ENCODE measurements at places on chromosomes 7 and 10.

- DNase-seq: no peak
Observed at GRCh38 chr7:99386584-99387238, 12.2 kb downstream of the ARPC1B start.

GRCh38 chr10:5014936-5015335 is 11.3 kb upstream of the AKR1C2 start:
- no peak for DNase-seq

DNA sequence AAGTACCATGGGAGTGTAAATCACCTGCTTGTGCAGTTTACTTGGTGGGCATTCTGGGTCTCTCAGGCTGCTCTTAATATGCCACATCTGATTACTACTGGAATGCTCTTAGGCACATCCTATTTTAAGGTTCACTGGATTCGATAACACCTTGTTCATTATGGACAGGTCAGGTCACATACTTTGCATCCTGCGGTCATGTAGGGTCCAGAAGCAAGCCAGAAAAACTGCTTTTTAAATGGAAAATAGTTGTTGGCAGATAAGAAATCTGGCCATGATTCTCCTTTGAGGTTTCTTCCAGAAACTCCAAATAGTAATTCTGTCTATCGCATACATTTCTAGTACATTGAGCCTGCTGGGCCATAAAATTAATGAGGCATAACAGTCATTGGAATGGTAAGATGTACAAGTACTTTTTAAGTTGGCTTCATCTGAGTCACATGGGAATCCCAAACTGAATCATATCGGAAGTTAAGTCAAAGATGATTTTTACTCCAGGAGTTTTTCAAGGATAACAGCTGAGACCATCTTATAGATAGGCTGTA is 371.9 kb downstream of the LRRTM3 start:
- DNase-seq: no peak

DNA sequence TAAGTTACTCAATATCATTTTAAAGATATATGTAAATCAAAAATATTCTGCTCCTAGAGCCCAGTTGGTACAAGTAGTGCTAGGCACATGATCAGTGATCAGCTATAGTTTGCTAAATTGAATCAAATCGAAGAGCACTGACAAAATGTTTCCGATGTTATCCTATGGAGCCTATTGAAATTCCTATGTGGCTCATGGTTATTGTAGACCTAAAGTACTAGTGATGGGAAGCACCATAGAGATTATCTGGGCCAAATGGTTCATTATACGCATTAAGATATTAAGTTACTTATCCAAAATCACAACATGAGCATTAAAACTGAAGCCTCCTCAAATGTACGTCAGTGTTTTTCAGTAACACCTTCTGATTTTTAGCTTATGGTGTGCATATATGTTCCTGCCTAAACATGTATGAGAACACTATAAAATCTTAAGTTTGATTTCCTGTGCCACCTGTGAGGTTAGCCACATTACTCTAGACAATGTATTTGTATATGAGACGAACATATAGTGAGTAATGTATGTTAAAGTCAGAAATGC is 103.2 kb downstream of the IQUB start:
- DNase-seq: no peak

- DNase-seq: no peak
Observed at GRCh38 chr10:70418229-70418628, 14.3 kb downstream of the EIF4EBP2 start.

GRCh38 chr7:108051454-108051853 is 48.5 kb upstream of the LAMB1 start:
- no peak for DNase-seq

DNA sequence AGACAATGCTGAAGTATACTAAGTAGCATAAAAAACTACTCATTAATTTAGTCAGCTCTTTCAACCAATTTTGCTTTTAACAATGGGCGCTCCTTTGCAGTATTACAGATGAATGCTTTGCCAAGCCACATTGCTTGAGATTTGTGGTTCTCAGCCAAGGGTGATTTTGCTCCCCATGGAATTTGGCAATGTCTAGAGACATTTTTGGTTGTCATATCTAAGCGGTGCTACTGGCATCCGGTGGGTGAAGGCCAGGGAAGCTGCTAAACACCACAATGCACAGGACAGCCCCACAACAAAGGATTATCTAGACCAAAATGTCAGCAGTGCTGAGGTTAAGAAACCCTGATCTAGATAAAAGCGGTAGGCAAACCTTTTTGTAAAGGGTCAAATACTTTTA is 112.0 kb downstream of the UBE2H start:
- DNase-seq: no peak

DNA sequence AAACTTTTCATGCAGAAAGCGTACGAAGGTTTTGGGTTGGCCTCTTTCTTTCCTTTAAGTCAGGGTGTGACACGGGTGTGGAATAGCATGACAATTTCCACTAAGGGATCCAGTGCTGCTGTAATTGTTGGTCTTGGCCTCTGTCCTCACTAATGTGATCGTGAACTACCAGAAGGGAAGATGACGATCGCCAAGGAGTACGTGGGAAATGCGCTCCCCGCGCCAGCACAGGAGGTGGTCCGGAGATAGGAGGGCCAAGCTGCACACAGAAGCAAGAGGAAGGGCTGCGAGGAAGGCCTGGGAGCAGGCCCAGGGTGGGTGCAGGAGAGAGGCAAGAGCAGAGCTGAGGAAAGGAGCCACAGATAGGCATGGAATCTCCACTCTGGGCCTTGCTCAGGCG is 79.7 kb upstream of the PODXL start:
- DNase-seq: no peak

DNA sequence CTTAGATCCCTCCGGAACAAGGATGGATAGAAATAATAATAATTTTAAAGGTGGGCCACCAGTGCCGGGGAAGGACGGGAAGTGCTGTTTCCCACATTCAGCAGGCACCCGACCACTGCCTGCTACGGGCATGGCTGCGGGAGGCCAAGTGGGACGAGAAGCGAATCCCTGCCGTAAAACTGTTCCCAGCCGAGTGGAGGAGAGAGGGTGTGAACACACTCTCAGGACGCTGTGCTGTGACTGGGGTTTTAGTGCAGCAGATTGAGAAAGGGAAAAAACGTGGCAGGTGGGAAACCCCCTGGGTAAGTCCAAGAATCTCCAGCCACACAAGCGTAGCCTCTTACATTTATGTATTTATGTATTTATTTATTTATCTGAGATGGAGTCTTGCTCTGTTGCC is 158.8 kb downstream of the DNAJB6 start:
- no peak for DNase-seq

- no peak for DNase-seq
Observed at GRCh38 chr7:138125598-138126111, 49.4 kb downstream of the AKR1D1 start.

DNA sequence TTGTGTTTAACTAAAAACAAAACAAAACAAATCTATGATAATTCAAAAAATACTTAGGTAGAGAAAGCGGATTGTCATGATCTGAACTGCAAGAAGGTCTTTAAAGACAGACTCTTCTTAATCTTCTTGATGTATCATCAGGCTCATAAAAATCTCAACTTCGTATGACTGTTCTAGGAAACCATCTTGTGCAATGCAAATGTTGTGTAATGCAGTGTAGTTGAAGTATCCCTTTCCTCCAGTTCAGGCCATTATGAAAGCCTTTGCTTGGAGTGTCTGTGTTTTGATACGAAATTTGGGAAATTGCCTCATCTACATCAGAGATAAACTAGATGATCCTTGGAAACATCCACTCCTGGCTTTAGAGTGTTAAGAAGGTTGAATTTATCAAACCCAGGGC is 30.9 kb downstream of the CDK1 start:
- DNase-seq: no peak

DNA sequence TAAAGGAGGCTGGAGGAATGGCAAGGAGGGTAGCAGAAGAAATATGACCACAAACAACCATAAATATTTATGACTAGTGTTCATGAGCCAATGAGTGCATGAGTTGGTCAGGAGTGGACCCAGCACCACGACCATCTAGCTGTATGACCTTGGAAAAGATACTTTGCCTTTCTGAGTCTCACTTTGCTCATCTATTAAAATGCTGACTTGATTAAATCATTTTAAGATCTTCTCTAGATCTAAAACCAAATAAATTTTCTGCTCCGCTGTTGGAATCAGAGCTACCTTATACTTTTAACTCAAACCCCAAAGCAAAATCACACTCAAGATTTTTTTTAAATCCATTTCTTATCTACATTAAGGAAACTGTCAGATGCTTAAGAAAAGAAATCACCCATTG is 207.0 kb downstream of the GPAM start:
- no peak for DNase-seq

DNA sequence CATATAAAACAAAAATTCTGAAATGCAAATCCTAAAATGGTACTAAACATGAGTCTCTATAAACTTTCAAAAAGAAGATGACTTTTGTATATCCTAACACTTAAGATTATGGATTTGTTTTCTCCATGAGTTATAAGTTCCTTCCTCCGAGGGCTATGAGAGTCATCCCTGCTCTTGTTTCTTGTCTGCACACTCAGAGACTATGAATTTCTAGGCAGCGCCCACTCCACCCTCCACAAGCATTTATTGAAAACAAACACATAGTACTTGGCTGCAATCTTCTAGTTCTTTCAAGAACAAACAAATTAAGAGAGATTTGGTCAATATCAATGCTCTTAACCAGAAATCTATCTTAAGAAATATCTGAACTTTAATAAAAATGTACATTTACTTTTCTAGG is 211.7 kb downstream of the DKK1 start:
- DNase-seq: no peak

DNA sequence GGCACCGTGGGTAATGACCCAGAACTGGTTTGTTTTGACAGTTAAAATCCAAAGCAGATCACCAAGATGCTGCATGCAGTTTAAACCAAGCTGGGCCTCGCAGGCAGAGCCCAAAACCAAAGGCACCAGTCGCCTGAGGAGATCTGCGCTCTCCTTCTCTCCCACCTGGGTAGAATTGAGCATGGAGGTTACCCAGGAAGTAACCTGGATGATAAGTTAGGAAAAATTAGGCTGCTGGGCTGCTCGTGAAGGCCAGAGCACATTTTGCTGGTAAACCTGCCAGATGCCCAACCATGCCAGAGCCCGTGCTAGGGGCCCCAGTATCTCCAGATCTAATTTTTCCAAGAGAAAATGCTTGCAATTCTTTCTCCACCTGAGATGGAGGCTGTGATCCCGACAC is 388.3 kb upstream of the MGMT start:
- DNase-seq: no peak

- DNase-seq: peak; percentile 5
Observed at GRCh38 chr7:132446666-132447278, 129.5 kb downstream of the PLXNA4 start.
